ENCODE measurements at places on chromosomes 12 and 14.
A peak's percentile ranks its signal among the peaks of the same experiment; 100 is the strongest.

GRCh38 chr12:129404556-129404955 lies 499.3 kb downstream of the TMEM132D start:
- no peak for DNase-seq

- DNase-seq = no peak
Measured at GRCh38 chr12:31412292-31412801, 86.4 kb upstream of the SINHCAF start.

GRCh38 chr14:95156161-95157047 lies 925 bp downstream of the DICER1 start:
- peak; percentile 42 for DNase-seq

- DNase-seq = no peak
Measured at GRCh38 chr12:64476844-64477243, 24.9 kb downstream of the TBK1 start.

DNA sequence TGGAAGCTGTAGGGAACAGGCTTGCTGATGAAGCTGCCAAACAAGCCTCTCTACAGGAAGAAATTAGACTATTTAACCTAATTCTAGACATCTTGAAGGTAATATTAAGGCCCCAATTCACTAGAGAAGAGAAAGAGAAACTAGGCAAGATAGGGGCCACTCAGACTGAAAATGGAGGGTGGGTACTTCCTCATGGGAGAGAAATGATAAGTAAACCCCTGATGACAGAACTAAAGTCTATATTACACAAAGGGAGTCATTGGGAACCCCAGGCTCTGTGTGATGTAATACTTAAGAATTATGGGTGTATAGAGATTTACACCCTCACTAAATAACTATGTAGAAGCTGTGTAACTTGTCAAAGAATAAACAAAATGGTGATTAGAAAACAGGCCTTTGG lies 64.3 kb downstream of the APOBEC1 start:
- no peak for DNase-seq
